ENCODE measurements at places on chromosomes 7 and 10. TPM values are rescaled to one million over a fixed set of nuclear protein-coding genes. Genes with fewer than 3 reads are reported as not detected.
A peak's percentile ranks its signal among the peaks of the same experiment; 100 is the strongest.

Gene PON3
- not detected for total RNA-seq

- DNase-seq, result no peak
Measured at GRCh38 chr7:142811154-142811737, 40.5 kb downstream of the PRSS2 start.

GRCh38 chr7:73623798-73624668 lies at the start of gene MLXIPL:
Gene MLXIPL, minus strand, starts transcription at chr7:73624522. Its CDS starts 30 bp downstream, at chr7:73624492.
- DNase-seq, result peak; percentile 31

DNA sequence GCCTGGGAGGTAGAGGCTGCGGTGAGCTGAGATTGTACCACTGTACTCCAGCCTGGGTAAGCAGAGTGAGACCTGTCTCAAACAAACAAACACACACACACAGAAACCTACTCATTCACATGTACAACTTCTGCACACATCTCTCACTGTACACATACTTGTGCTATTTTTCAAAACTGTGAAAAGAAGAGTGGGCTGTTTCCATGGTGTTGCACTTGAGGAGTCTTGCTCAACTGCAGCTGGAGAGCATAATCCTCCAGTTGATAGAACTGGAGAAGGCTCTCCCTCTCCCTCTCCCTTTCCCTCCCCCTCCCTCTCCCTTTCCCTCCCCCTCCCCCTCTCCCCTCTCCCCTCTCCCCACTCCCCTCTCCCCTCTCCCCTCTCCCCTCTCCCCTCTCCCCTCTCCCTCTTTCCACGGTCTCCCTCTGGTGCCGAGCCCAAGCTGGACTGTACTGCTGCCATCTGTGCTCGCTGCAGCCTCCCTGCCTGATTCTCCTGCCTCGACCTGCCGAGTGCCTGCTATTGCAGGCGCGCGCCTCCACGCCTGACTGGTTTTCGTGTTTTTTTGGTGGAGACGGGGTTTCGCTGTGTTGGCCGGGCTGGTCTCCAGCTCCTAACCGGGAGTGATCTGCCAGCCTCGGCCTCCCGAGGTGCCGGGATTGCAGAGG lies 43.7 kb upstream of the DLD start:
- DNase-seq, result no peak

- DNase-seq, result no peak
Measured at GRCh38 chr7:121337398-121337797, 8.6 kb downstream of the WNT16 start.

All from uterus (tissue), 4 donors.